AG10803 (cell line): ENCODE measurements at places on chromosomes 4 and X.
A peak's percentile ranks its signal among the peaks of the same experiment; 100 is the strongest.

GRCh38 chr4:38939165-38939564 is 71.6 kb downstream of the FAM114A1 start:
- no peak for DNase-seq

DNA sequence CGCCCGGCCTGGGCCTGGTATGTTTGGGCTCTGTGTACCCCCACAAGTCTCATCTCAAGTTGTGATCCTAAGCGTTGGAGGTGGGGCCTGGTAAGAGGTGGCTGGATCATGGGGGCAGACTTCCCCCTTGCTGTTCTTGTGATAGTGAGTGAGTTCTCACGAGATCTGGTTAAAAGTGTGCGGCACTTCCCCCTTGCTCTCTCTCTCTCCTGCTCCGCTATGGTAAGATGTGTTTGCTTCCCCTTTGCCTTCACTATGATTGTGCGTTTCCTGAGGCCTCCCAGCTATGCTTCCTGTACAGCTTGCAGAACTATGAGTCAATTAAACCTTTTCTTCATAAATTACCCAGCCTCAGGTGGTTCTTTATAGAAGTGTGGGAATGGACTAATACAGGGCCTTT is 53.0 kb downstream of the CHST7 start:
- DNase-seq: no peak

DNA sequence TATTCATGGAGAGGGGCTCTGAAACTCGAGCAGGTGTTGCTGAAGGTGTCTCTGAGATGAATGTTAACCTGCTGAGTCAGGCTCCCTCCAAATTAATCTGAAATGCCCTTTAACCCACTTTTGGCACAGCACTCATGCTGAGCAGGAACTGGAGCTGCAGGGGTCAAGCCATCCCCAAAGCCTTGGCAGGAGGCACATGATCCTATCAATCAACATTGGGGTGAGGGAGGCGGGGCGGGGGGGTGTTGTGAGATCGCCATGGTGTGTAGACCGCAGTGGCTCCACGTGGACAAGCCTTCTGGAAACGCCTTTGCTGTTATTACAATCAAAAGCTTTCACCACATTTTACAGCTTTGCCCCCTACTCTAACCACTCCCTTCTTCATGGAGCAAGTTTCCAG is 16.5 kb downstream of the ENPP6 start:
- no peak for DNase-seq

DNA sequence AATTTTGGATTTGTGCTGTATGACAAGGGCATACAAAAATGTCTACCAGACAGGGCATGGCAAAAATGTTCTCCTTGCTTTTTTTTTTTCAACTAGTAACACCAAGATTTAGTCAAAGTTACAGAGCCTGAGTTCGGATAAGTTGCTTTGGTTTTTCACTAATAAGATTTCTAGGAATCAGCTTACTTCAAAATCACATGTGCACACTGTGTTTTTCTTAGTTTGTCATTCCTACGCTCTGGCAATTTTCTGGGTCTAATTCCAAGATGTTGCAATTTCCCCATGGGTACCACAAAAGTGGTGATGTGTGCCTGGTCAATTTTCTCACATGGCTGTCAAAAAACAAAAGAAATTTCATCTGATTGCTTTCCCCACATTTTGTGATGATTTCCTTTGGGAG is 6.3 kb downstream of the C1QTNF7 start:
- DNase-seq: peak; percentile 61

GRCh38 chrX:150185766-150186165 is 177.4 kb upstream of the MAMLD1 start:
- DNase-seq: no peak

GRCh38 chr4:40401631-40402030 is 66.5 kb downstream of the CHRNA9 start:
- DNase-seq: no peak

GRCh38 chr4:108980455-108981239 is 217.8 kb upstream of the ETNPPL start:
- DNase-seq: no peak

DNA sequence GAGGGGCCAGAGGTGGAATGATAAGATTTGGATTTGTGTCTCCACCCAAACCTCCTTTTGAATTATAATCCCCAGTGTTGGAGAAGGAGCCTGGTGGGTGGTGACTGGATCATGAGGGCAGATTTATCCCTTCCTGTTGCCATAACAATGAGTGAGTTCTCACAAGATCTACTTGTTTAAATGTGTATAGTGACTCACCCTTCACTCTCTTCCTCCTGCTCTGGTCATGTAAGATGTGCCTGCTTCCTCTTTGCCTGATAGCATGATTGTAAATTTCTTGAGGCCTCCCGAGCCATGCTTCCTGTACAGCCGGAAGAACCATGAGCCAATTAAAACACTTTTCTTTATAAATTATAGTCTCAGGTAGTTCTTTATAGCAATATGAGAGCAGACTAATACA is 348.6 kb downstream of the AR start:
- DNase-seq: no peak

DNA sequence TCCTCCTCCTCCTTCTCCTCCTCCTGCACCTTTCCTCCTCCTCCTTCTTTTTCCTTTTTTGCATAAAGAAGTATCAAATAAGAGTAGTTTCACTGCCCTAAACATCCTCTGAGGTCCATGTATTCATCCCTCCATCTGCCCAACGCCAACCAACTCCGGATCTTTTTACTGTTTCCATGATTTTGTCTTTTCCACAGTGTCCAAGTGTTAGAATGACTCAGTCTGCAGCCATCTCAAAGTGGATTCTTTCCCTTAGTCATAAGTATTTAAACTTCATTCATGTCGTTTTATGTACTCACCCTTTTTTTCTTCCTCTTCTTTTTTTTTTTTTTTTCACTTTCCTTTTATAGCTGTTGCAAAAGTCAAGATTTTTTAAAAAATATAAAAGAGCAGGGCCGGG is 12.9 kb downstream of the CSF2RA start:
- DNase-seq: peak; percentile 61

DNA sequence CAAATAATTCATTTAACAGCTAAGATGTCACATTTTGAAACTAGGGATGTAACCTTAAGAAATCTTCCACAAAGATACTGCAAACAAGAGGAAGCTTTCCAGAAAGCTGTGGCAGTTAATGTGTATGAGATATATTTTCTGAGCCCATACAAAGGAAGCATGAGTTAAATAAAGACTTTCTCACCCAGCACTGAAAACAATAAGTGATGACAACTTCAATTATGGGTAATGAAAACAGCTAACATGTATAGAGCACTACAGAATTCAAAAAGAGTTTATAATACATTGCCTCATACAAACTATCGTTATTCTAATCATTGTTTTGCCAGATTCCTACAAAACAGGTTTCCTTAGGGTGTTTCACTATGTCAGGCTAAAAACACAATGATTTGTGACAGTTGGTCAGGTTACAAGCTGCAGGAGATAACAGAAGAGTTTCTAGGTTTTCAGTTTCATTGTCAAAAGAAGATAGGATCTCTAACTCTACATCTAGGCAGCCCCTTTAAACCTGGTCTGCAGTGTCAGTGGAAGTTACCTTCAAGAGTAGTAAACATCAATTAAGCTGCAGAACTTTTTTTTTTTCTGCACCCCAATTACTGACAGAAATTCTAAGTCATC is 618.1 kb upstream of the ADGRL3 start:
- DNase-seq: no peak

DNA sequence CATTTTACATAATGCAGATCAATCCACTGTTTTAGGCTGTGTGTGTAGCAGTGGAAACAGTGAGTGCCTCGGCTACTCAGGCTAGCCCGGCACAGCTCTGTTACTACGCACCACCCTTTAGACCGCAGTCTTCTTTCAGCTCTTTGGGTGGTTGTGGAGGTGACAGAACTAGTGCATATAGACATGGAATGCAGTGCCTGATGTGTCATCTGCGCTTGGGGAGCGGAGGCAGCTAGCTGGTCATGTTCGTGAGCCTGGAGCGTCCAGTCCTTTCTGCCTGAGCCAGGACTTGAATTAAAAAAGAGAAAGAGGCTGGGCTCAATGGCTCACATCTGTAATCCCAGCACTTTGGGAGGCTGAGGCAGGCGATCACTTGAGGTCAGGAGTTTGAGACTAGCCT is 4.8 kb downstream of the TBC1D14 start:
- no peak for DNase-seq

DNA sequence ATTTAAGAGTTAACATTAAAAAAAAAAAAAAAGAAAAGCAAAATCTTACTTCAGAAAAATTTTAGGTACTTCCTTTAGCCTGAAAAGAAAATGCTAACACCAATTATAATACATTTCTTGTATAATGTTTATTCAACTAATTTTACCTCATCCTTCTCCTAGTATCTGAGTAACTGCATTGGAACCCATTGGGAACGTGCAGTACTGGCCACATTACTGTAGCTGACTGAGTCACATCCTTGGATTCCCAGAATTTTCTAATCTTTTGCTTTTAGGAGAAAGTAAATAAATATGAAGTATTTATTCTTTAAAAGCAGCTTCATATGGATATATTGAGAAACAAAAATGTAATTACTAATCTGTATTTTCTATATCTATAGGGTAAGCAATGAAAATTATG is 82.6 kb upstream of the SLITRK2 start:
- peak; percentile 29 for DNase-seq

DNA sequence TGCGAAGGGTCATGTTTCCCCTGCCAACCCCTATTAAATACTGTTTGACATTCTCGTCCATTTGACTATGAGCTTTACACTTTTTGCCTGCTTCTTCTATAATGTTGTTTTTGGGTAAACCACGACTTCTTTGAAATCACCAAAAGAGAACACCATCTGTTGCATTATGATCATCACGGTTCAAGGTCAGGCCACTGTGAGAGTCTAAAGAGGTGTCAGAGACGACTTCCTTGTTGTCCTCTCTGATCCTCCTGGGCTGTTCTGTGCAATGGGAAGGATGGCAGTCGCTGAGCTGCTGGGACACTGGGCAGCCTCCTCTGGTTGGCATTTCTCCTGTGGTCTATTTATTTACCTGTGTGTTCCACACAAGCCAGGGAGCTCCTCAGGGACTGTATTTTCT is 137.5 kb downstream of the RASL11B start:
- DNase-seq: no peak

DNA sequence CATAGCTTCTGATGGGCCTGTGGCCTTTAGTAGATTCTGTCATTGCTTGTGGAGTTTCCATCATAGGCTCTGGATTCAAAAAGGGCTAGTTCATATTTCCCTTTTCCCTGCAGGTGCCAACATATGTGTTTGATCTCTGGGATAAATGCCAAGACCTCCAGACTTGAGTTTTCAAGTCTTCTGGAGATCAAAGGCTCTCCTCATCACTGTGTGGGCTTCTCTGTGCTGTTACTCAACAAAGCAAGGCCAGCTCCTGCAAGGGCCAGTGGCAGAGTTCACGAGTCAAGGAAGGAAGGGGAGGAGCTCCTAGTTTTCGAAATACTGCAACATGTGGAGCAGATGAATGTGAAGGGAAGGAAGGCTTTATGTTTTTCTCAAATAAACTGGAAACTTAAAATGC is 62.7 kb upstream of the SCML1 start:
- no peak for DNase-seq

DNA sequence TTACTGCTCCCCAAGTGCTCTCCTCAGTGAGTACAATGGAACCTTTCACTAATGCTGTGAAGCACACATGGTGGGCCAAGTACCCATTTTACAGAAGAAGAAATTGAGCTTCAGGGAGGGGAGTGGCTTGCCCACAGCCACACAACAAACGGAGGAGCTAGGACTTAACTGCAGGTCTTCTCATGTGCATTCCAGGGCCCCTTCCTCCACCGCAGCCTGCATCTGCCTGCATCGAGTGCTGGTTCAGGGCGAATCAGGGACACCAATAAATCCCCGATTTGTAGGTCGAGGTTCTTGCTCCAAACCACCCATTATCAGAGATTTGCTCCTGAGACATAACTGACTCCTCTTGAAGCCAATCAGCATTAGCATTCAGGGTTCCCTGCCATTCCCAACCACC is 100.9 kb downstream of the MAMLD1 start:
- DNase-seq: no peak

DNA sequence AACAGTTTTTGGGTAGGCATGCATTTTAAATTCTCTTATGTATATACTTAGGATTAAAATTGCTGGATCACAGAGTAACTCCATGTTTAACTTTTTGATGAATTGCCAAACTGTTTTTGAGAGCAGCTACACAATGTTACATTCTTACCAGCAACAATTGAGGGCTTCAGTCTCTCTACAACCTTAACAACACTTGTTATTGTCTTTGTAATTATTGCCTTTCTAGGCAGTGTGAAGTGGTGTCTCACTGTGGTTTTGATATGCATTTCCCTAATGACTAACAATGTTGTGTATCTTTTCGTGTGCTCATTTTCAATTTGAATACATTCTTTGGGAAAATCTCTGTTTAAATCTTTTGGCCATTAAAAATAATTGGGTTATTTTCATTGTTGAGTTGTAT is 17.3 kb upstream of the F11 start:
- no peak for DNase-seq

GRCh38 chrX:30530606-30531005 is 47.0 kb downstream of the TASL start:
- peak; percentile 35 for DNase-seq

DNA sequence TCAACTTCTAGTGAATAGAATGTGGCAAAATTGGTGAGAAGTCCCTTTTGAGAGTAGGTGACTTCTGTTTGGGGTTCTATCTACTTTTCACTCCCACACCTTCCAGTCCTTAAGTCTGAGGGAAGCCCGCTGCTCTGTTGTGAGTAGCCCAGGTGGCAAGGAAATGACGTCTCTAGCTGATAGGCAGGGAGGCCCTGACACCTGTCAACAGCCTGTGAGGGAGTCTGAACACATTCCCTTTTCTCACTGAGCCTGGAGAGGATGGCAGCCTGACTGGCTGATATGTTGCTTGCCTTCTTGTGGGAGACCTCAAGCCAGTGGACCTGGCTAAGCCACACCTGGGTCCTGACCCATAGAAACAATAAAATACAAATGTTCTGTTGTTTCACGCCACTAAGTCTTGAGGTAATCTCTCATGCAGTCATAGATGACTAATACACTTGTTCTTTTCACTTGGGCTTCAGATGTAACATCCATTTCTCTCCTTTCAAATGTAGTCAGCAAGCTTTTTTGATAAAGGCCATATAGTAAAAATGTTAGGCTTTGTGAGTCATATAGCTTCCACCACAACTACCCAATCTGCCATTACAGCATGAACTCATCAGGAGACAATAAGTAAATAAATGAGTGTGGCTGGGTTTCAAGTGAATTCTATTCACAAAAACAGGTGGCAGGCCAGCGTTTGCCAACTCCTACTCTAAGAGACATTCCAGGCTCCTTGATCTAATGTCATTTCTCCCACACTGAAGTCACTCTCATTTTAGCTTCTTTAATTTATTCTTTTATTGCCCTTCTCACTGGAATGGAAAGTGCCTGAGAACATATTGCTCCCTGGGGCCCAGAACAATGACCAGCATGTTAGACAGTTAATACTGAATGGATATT is 265.1 kb upstream of the MAD2L1 start:
- DNase-seq: no peak

DNA sequence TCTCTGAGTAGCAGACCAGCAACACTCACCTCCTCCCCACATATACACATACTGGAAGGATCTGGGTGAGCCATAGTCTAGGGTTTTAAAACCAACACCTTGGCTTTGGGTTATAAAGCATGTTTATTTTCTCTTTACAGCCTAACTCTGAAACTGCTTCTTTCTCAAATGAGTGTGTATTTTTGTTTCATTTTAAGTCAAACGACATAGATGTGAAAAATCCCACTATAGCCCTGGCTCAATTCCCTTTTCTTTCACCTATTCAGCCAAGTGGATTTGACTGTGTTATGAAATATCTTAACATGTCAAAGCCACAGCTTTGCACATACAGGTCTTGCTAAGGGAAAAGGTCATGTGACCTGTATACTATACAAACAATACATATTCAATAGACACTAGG is 13.8 kb downstream of the NEXMIF start:
- DNase-seq: no peak
